ENCODE measurements at places on chromosomes 12 and 14.

DNA sequence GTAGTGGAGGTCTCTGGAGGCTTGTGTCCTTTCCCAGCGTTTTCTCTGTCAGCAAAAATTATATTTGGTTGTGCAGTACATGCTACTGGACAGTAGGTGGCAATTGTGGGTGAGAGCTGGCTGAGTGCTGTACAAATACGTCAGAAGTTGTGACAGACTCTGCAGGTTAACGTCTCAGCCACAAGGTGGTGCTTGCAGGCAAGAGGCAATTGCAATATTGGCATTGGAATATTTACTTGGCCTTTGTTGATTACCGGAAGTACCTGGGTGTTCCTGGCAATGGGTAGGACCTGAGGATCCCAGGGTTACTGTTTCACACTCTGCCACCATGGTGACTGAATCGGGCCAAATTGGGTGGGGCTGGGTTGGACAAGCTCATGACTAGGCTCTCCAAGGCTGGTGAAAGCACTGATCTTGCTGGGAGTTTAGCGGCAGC, 333.9 kb upstream of the LMO3 start:
- peak; percentile 16 for DNase-seq

GRCh38 chr12:56941299-56942017, 7.2 kb upstream of the SDR9C7 start:
- DNase-seq: no peak

DNA sequence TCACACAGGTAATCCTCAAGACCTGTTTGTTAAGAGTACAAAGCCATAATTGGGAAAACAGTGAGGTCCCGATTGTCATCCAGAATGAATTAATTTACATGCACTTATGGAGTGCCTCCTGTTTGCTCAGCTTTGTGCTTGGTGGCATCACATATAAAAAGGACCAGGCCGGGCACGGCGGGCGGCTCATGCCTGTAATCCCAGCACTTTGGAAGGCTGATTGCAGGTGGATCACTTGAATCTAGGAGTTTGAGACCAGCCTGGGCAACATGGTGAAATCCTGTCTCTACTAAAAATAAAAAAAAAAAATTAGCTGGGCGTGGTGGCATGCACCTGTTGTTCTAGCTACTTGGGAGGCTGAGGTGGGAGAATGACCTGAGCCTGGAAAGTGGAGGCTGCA, 247.4 kb downstream of the CACNA1C start:
- DNase-seq: no peak

- DNase-seq: no peak
Measured at GRCh38 chr12:19465711-19466110, 26.4 kb downstream of the AEBP2 start.

- DNase-seq: no peak
Measured at GRCh38 chr14:106778986-106779385, 1252.6 kb downstream of the TMEM121 start.

DNA sequence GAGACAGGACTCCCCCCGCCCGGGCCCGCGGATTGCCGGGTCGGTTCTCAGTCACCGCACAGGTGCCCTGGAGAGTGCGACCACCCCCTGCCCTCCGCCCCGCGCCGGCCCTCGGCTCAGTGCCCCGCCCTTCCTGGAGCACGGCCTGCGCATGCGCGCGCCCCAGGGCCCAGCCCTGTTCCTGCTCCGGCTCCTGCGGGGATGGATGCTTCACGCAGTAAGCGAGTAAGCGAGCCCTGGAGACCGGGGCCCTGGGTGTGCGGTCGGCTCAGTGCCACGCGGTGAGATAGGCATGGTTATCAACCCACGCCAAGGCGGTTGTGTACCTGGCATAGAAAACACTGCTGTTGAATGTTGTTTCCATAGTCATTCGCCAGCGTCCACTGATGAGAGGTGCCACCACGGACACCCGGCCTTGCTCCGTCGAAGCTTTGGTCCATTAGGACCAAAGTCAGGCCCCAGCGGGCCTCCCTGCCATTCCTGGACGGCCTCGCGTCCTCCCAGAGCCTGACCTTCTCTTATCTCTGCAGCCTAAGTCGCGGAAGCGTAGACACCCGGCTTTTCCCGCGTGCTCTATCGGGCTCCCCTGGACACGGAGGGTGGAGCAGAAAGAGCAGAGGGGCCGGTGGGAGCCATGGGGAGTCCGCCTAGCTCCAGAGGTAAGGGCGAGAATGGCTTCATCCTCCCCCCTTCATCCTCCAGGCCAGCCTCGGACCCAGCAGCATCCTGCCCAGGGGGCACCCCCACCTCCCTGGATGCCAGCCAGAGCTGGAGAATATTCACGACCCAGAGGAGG, 90.6 kb downstream of the PAPOLA start:
- peak; percentile 67 for DNase-seq

DNA sequence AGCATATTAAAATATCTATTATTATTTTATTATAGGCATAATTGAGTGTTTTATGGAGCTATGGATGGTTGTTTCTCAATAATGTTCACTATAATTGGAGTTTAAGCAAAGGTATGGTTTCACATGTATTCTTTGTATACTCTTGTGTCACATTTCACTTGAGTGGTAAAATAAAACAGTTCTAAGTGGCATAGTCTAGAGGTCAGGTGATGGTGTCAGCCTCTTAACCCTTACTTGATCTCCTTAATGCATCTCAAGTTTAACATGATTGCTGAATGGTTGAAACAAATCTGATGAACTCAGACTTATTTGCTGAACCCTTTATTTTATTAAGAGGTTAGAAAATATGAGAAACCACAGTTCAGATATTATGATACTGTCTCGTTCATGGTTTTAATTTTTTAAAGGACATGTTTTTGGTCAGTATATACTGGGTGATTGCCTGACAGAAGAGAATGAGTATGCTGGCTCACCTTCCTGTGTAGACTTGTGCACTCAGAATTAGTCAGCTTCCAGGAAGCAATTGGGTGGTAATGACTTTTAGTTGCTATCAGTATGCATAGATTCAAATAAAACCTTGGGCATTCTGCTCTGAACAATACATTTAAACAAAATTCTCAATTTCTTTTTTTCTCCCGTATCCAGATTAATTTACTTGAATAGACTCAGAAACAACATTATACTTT, 464.6 kb downstream of the PCNX1 start:
- no peak for DNase-seq

- no peak for DNase-seq
Measured at GRCh38 chr12:125070661-125071390, 5.6 kb downstream of the AACS start.

GRCh38 chr12:91007531-91008290, 2.9 kb upstream of the EPYC start:
- no peak for DNase-seq

DNA sequence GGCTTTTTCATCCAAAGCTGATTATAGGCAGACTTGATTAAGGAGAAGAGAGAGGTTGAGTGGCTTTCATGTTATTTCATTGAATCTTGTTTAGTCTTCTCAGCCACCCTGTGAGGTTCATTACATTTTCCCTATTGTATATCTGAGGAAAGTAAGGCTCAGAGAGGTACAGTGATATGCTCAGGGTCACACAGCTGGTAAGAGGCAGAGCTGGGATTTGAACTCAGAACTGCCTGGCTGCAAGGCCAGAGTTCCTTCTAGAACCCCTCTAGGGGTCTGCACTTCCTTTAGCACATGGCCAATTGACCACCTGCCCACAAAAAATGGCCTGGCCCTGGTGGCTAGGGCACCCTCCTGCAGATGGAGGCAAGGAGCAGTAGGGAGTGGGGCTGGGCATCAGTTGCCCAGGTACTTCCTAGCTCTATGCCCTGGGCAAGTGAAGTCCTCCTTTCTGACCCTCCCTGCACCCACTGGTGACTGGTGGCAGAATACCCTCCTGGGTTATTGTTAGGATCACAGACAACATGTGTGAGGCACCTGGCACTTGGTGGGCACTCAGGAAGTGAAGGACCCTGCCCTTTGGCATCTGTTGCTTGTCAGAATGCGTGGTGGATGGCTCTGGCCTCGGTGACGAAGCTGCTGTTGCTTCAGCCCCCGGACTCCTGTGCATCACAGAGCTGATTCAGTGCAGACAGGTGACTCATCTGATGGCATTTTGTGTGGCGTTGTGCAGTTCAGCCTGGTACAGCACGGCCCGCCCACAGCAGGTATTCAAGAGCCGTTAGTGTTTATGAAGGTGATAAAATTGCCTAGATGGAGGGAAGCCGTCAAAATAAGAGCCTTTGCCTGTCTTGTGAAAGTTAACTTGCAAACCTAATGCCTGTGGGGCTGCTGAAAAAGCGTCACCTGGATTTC, 115.8 kb downstream of the SLC25A47 start:
- peak; percentile 79 for DNase-seq

GRCh38 chr14:102958461-102958860, 36.0 kb downstream of the AMN start:
- no peak for DNase-seq

DNA sequence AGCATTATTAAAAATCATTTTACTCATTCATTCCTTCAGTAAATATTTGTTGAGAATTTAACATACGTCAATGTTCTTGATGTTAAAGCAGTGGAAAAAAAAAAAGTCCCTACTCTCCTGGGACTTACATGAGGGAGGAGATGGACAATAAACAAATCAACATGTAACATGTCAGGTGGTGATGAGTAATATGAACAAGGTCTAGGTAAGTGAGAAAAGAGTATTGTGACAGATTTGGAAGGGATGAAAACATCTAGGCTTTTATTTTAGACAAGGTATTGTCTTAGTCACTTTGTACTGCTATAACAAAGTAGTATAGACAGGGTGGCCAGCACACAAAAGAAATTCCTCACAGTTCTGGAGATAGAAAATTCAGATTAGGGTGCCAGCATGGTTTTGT, 167.2 kb downstream of the FSCB start:
- DNase-seq: no peak

- peak; percentile 13 for DNase-seq
Measured at GRCh38 chr12:121537814-121538698, 42.8 kb downstream of the KDM2B start.

GRCh38 chr12:42469355-42470175, 120.0 kb downstream of the PRICKLE1 start:
- DNase-seq: no peak

DNA sequence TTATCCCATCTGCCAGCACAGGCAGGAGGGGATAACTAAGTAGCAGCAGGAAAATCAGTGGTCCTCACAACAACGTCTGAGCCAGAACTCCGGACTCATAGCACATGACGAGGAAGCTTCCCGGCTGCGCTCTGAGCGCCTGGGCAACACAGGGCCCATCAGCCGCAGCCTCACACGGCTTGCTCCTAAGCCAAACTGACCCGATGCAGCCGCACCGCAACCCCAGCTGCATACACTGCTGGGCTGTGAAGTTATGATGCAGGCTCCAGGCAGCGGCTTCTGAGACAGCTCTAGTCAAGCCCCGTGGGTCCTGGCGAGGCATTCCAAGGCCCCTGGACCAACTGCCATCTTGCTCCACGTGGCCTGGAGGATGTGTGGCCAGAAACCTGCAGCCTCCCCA, 28.1 kb downstream of the ZFYVE21 start:
- DNase-seq: no peak

DNA sequence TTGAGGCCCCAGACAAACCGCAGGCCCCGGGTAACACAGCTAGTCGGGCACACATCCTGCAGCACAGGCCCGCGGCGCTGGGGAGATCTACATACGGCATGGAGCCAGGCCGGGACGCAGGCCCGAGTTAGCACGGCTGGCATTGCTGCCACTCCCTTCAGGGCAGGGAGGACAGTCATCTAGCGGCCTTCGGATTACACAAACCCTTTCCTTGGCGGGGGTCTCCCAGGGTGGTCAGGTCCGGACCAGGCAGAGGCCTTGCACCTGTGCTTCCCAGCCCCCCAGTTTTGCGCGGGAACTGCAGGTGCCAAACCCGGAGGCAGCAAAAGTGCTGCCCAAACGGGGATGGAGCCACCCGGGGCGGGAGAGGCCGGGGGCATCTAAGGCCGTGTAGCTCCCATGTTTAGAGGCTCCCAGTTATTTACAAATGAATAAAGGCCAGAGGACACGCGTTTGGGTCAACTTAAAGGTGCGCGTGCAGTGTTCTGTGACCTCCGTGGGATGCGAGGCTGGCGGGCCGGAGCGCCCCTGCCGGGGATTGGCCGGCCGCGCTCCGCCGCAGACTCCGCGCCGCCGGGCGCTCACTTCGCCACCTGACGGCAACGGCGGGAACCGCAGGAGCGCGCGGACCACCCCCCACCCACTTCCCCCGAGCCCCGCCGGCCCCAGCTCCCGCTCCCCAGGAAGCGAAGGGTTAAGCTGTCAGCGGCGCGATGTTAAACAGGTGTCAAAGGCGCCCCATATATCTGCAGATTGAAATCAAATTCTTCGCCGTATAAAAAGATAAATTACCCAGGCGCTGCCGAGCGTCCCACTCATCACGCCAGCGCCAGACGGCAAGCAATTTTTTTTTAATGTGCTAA, 18.1 kb downstream of the VSX2 start:
- DNase-seq: peak; percentile 57

GRCh38 chr14:99752486-99753121, 40.6 kb upstream of the EML1 start:
- no peak for DNase-seq

GRCh38 chr14:33357225-33358010, 418.7 kb downstream of the NPAS3 start:
- DNase-seq: no peak

DNA sequence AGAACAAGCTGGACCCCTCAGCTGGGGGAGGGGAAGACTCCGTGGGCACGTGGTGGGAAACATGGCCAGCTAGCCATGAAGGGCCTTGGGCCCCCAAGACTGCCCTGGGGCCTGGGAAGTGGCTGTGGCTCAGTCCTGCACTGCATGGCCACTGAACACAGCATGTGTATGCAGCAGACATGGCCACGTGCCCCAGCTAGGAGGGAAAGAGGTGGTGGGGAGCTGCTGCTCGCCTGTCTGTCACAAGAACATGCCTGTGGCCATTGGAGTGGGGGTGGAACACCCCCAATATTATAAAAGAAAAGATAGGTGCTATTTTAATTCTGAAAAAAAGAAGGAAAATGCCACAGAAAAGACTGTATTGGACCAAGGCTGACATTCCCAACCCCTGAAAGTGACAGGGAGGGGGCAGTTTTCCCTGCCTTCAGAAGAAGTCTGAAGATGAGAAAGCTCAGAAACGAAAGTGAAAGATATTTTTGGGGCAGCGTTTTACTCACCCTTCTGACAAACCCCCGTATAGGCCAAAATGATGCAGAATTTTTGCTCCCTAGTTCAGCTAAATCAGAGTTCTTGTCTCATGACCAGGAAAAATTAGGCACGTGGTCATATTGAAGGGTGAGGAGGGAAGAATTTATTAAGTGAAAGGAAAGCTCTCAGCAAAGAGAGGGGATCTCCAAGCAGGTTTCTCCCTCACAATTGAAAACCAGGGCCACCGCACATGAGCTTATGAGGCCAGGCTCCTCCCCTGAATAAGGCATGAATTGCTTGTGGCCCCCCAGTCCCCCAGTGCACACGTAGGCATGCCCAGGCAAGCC, 35.2 kb upstream of the PCNX1 start:
- DNase-seq: no peak

DNA sequence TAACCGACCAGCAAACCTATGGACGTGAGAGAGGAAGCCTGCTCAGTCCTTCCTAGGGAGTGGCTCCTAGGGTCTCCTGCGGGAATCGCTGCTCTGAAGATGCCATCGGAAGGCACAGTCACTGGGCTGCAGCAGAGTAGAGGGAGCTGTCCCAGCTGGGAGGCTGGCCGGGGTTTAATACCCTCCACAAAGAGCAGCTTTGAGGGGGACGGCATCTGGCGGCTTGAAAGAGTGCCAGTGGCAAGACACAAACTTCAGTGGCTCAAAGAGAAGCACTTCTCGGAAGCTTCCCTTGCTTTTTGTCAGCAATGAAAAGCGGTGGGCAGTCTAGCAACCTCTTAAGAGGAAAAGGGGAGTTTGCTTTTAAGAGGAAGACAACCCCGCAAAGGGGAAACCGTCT, 114.6 kb downstream of the TMEM132C start:
- no peak for DNase-seq

GRCh38 chr14:59055439-59056045, 132.9 kb upstream of the DAAM1 start:
- DNase-seq: no peak

- DNase-seq: no peak
Measured at GRCh38 chr12:120858306-120859088, 45.7 kb downstream of the SPPL3 start.

Data from stimulated activated CD4-positive, alpha-beta T cell treated with anti-CD3 and anti-CD28 coated beads, Interleukin-1b, Interleukin-23, amount 100 ng/mL, for 48 hours (primary cell).